ENCODE measurements at places on chromosomes 7 and 10.

GRCh38 chr7:27739301-27739908 lies 557 bp upstream of the TAX1BP1 start:
- DNase-seq: no peak

GRCh38 chr7:34751725-34752643 lies 94.0 kb downstream of the NPSR1 start:
- DNase-seq: no peak

DNA sequence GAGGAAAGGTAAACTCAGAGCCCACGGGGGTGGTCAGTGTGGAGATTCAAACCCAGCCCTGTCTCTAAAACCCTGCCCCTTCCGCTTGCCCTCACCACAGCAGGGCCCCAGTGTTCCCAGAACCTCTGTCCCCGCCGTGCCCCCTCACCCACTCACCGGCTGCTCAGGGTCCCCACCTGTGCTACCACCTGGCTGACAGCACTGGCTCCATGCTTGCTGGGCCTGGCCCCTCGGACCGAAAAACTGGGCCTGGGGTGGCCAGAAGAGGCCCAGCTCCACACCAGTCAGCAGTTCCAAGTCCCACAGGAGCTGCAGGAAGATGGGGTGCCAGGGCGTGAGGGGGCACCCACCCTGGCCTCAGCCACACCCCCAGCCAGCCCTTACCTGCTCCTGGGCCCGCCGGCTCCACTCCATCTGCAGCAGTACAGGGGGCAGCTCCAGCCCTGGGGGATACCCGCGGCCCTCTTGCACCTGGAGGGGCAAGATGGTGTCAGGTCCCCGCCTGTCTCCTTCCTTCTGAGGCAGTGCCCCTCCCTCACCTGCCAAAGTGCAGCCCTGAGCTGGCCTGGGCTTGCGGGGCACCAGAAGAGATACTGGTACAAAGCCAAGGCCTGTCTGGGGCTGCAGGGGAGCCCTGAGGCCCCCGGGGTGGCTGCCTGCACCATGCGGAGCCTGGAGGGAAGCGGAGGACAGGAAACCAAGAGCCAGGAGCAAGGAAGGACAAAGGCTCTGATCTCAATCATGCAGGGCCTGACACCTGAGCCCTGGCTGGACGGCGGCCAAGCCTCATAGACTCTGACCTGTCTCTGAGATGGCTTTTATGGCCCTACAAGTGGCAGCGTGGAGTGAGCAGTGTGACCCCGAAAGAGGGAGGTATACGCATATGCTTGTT lies 11.7 kb downstream of the ATP6V1F start:
- DNase-seq: no peak

GRCh38 chr7:88290491-88290890 lies 16.2 kb downstream of the STEAP4 start:
- DNase-seq: no peak

- no peak for DNase-seq
These were observed 398.5 kb downstream of the REEP3 start for GRCh38 chr10:63919575-63920279.

GRCh38 chr7:104643587-104644217 lies 315.3 kb downstream of the LHFPL3 start:
- DNase-seq: no peak

All from stimulated activated CD8-positive, alpha-beta memory T cell treated with anti-CD3 and anti-CD28 coated beads, Interleukin-15, amount 100 ng/mL, for 1 hour (primary cell).